Activated gamma-delta T cell (primary cell): ENCODE measurements at places on chromosomes 6 and 20.

DNA sequence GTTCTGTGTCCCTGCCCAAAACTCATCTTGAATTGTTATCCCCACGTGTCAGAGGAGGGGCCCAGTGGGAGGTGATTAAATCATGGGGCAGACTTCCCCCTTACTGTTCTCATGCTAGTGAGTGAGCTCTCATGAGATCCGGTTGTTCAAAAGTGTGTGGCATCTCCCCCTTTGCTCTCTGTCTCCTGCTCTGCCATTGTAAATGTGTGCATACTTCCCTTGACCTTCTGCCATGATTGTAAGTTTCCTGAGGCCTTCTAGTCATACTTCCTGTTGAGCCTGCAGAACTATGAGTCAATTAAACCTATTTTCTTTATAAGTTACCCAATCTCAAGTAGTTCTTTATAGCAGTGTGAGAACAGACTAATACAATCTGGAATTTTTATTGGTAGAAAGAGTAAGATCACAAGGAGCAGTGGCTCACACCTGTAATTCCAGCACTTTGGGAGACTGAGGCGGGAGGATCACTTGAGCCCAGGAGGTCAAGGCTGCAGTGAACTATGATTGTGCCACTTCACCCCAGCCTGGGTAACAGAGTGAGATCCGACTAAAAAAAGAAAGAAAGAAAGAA is 47.1 kb upstream of the SLC22A16 start:
- no peak for DNase-seq

- no peak for DNase-seq
Observed at GRCh38 chr20:20956513-20956931, 149.6 kb downstream of the LINC00237 start.

DNA sequence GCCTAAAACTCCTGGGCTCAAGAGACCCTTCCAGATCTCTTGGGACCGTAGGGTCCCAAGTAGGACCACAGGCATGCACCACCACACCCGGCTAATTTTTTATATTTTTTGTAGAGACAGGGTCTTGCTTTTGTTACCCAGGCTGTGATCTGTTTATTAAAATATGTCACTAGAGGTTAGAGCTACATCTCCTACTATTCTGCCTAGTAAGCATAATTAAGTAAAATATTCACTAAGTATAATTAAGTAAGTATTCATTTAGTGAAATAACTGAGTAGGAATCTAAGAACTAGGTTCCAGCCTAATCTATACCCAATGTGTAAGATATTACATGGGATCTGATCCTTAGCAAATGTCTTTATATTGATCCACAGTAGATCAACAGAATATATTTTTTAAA is 40.2 kb upstream of the GCM1 start:
- DNase-seq, result no peak

DNA sequence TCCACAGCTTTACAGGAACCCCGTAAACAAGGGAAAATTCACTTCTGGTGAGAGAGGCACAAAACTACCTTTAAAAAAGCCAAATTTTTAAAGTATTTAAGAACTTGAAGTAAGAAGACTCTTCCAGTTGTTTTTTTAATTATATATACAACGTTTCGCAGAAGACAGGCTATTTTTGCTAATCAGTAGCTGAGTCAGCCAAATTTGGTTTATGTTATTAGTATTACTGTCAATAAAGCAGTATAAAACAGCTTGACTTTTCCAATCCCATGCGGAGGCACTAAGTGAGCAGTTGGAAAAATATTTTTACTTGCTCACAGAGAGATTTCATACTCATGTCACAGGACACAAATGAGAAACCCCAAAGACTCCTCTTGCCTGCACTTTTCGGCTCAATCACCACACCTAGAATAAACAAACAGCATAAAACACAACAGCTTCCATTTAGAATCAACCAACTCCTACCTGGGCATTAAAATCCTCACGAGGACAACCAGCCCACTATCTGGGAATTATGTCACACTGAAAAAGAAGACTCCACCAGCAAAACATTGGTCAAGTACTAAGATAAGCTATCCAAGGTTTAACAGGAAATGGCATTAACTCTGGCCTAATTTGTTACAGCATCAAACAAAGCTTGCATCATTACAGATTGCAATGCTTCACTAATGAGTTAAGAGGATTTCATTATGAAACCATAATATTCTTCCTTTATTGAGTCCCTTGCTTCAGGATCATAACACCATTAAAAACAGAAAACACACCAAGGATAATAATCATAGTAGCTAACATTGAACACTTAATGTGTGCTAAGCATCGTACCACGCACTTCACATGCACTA is 26.3 kb downstream of the ELOVL5 start:
- DNase-seq, result no peak

DNA sequence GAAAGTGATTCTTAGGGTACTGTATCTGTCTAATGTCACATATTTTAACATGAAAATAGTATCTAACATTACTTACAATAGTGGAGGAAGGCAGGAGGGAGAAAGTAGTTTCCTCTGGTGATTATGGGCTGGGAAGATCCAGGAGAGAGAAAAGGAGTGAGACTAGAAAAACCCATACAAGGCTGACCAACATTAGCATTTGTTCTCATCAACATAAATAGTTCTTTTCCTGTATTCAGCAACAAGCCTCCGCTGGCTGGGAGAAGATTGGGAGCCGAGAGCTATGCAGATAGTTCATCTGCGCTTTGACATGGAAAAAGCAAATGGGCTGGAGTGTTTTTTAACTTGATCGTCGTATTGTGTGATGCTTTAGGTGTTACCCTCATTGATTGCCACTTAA is 239.4 kb downstream of the PHACTR1 start:
- no peak for DNase-seq
